ENCODE measurements at places on chromosomes 1 and 21. TPM values are rescaled to one million over a fixed set of nuclear protein-coding genes. Genes with fewer than 3 reads are reported as not detected.

- DNase-seq: no peak
Observed at GRCh38 chr1:236345728-236346127, 48.4 kb upstream of the EDARADD start.

- DNase-seq: no peak
Observed at GRCh38 chr1:65355031-65355712, 45.8 kb downstream of the DNAJC6 start.

DNA sequence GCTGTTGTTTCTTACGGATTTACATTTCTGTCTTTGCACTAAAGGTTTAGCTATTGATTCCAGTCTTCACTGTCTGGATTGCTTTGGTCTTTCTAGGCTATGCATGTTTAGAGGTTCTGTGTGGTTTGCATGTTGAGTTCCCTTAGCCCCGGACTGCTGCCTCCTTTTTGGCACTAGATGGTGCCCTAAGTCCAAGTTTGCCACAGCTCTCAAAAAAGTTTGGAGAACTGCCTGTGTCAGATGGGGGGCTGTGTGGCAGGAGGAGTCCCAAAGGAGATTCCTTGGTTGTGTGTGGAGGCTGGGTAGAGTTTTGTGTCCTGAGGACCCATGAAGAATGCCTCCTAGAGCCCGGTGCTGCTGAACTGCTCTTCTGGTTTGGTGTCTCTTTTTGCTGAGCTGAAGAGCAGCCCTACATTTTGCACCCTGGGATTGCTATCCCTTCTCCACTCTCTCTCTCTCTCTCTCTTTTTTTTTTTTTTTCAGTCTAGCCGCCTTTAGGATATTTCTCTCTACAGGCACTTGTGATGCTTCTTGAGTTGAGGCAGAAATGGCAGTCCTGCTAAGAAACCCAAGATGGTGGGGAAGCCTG lies 74.4 kb downstream of the PTGS2 start:
- no peak for DNase-seq

DNA sequence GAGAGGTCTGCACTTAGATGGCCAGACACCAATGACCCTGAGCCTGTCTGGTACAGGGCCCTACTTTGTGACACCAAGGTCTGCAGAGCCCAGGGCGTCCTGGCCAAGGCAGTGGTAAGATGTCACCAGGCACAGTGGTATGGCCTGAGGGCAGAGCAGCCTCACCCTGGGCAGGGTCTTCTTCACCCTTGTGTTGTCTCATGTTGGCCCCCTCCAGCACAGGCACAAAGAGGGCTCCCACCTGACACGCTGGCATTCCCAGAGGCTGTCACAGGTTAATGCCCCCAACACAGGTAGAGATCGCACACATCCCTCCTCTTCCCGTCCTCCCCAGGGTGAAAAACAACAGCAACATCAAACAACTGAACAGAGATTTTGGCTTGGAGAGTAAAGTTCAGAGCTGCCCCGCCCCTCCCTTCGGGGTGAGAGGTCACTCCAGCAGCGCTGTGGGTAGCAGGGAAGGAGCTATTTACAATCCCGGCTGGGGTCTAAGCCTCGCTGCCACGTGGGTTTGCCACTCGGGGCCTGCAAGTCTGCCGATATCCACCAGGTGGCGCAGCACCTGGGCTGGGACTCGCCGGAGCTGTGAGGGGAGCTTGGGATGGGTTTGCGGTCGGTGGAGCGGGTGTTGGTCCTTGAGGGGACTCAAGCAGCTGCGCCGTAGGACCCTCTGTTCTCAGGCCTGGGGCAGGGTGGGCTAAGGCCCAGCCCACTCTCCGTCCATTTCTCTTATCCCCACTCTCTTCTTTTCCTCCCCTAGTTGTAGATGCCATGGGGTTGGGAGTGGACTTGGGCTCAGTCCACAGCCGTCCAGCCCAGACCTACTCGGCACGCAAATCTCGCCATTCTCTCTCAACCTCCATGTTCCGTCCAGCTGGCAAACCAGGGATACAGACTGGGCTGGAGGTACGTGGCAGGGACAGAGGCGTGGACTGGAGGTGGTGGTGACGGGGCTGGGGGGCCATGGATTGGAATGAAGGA lies 12.7 kb downstream of the EFNA3 start:
- peak; percentile 95 for DNase-seq

GRCh38 chr1:213826891-213827290 lies 160.9 kb upstream of the PROX1 start:
- DNase-seq: no peak

DNA sequence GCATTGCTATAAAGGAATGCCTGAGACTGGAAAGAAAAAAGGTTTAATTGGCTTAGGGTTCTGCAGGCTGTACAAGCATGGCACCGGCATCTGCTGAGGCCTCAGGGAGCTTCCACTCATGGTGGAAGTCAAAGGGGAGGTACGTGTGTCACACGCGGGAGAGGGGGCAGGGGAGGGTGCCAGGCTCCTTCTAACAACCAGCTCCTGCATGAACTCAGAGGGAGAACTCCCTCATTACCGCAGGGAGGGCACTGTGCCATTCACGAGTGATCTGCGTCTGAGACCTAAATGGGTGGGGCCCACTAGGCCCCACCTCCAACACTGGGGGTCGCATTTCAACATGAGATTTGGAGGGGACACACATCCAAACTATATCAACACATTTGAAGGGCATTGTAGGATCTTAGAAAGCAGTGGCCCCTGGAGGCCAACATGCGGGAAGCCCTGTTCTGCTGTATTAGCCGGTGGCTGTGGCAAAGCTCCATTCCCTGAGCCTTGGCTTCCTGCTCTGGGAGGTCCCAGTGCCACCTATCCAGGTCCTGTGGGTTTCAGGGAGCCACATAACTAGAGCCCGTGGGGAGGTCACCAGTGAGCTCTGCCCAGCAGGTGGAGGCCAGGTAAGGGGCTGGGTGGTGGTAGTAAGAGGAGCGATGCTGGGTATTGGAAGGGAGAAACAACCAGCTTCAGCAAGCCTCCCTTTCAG lies 10.0 kb downstream of the WNT3A start:
- peak; percentile 69 for DNase-seq

GRCh38 chr1:71350805-71351204 lies 270.0 kb upstream of the ZRANB2 start:
- no peak for DNase-seq

- DNase-seq: no peak
Observed at GRCh38 chr1:157104598-157105293, 5.1 kb upstream of the ETV3L start.

DNA sequence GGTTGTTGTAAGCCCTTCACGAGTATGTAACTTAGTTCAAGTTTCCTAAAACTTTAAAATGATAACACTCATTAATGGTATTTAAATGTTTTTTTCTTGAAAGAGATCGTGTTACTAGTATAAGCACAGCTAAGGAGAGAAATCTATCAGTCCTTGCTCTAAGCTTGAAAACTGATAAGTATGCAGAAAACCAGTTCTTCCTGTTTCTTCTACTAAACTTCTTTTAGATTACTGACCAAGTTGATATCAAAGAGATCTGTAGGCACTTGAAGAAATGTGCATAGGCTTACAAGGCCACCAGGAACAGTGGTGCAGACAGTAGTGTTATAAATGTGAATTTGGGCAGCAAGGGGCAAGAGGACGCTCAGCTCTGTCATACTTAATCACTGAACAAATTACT lies 3.9 kb downstream of the EFCAB14 start:
- no peak for DNase-seq

- DNase-seq: no peak
Observed at GRCh38 chr1:189805735-189806134, 671.9 kb downstream of the BRINP3 start.

- no peak for DNase-seq
Observed at GRCh38 chr21:21439761-21440160, 441.6 kb downstream of the NCAM2 start.

DNA sequence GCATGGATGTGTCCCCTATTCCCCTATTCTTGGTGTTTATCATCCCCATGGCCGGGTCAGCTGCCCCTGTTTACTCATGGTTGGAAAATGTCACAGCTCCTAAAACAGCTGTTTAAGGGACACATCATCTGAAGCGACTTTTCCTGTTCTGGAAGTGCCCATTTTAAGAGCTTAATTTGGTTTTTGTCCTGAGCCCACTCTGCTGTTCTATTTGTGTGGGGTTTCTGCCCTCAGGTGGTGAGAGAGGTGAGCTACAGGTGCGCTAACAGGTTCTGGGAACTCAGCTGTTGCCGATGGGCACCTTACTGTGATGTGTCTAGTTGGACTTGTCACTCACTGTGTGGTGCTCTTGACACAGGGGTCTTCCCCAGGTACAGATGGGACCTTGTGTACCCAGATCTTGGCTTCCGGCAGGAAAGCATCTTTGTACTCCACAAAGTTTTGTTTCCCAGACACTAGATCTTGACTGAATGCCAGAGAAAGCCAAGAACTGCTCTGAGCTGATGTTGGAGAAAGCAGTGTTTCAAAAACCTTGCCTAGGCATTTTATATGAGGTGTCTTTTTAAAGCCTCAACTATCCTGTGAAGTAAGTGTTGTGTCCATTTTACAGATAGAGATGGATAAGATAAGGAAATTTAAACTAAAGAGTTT lies 59.0 kb upstream of the CD1D start:
- no peak for DNase-seq

DNA sequence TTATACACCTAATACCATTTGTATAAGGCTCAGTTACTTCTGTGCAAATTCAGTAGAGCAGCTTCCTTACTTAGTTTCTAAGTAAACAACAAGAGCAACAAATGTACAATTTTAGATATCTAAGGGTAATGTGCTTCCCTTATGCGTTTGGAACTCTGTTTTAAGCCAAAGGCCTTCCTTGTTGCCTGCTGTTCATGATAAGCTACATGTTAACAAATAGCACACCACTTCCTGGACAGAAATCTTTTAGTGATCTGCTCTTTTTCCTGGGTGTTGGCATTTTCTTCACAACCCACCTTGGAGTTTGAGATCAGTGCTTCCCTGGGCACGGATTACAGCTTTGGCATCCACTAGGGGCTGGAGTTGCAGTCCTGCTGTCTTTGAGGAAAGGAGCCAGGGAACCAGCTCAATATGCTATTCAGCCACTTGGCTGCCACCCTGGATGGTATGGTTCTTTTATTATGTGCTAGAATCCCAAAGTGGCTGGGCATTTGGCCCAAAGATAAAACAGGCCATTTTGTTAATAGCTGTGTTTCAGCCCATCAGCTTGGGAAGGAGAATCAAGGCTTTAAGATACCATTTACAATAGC lies 55.6 kb upstream of the ADAR start:
- DNase-seq: no peak

The GBP3 gene
- 9.2 TPM for total RNA-seq

The TSSK3 gene
- total RNA-seq: 0.84 TPM

The SPRR2G gene
- total RNA-seq: 175 TPM

The CCDC30 gene
- total RNA-seq: 2.2 TPM

The S100A12 gene
- not detected for total RNA-seq

The ANGPTL3 gene
- total RNA-seq: not detected

The LMX1A gene
- not detected for total RNA-seq

The PDIK1L gene
- total RNA-seq: 14.7 TPM

The RGS13 gene
- total RNA-seq: 1.1 TPM

The TFAP2E gene
- 5.7 TPM for total RNA-seq

The AK5 gene
- 1.5 TPM for total RNA-seq

Measured in lower leg skin (tissue), 4 donors.